ENCODE measurements at places on chromosomes 12 and 14.

DNA sequence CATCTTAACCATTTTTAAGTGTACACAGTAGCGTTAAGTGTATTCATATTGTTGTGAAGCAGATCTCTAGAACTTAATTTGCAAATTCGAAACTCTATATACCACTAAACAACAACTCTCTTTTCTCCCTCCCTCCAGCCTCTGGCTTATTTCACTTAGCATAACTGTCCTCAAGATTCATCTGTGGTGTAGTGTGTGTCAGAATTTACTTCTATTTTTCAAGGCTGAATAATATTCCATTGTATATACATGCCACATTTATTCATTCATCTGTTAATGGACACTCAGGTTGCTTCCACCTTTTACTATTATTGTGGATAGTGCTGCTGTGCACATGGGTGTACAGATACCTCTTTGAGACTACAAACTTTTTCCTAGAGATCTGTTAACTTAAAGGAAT is 26.5 kb downstream of the VRK1 start:
- DNase-seq = no peak

GRCh38 chr12:77118696-77119095 is 53.3 kb upstream of the E2F7 start:
- DNase-seq = no peak

DNA sequence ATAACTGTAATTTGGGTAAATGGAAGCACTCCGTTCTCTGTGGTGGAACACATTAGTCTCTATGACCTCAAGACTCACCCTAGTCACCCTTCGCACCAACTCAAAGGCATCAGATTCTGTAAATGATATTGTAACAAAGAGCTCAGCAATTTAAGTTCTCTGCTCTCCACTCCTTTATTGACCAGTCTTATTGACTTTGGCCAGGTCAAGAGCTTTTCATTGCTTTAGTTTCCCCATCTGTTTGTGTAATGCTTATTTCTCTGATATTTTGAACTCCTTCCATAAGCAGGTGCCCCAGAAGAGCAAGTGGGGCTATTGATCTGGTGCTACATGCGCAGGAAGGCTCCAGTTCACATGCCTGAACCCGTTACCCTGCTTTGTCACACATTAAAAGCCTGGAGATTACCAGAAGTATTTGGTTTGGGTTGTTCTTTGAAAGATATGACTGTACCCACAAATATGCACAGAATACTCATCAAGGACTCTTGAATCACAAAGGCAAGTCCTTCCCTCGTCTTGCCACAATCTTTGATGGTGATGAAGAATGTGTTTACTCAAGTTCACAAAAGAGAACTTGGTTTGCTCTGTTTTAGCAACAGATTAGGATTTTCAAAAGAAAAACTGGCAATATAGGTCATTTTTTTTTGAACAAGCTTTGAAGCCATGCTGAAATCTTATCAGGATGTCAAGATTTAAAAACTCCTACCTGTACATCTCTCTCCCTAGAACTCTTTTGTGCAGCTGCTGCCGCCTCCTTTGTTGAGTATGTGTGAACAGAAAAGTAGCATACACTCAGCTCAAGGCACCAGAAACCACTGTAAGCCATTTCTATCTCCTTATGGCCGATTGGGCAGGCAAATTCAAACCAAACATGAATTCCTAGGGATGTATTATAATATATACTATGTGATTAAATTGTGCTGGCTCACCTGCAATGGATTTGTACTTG is 193.9 kb downstream of the BCAT1 start:
- DNase-seq = no peak

GRCh38 chr14:50312734-50313054 is 570 bp downstream of the DMAC2L start:
- peak; percentile 66 for DNase-seq

DNA sequence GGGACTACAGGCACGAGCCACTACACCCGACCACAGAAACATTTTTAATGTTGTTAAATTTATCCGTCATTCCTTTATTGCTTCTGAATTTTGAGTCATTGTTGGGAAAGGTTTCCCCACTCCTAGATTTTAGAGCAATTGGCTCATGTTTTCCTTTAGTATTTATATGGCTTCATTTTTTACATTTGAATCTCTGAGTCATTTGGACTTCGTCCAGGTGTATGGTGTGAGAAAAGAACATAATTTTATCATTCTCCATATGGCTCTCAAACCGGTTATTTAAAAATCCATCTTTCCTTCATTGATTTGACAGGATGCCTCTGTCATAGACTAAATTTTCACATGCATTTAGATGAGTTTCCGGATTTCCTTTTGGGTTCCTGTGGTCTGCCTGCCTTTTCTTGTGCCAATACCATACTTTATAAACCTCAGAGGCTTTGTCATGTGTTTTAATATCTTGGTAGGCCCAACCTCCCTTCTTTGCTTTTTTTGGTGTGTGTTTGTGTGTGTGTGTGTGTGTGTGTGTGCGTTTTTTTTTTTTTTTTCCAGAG is 30.9 kb downstream of the LRTM2 start:
- DNase-seq = no peak

DNA sequence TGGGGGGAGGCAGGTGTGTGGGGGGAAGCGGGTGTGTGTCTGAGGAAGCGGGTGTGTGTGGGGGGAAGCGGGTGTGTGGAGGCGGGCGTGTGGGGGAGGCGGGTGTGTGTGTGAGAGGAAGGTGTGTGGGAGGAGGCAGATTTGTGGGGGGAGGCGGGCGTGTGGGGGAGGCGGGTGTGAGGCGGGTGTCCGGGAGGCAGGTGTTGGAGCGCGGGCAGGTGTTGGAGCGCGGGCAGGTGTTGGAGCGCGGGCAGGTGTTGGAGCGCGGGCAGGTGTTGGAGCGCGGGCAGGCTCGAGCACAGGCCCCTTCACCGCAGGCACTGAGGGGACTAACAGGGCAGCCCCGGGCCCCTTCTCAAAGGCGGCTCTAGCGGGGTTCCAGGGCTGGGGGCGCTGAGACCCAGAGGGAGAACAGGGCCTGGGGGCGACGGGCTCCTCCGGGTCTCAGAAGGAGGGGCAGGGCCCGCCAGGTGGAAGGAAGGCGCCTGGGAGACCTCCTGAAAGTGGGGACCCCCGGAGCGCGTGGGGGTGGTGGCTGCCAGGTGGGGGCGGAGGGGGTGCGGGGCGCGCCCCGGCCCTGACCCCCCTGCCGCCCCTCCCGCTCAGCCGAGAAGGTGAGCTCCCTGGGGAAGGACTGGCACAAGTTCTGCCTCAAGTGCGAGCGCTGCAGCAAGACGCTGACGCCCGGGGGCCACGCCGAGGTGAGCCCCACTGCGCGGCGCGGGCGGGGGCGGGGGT is 3.2 kb downstream of the CRIP2 start:
- DNase-seq = no peak

All from OCI-LY7 (cell line).